ENCODE measurements at places on chromosomes 16 and 17.

DNA sequence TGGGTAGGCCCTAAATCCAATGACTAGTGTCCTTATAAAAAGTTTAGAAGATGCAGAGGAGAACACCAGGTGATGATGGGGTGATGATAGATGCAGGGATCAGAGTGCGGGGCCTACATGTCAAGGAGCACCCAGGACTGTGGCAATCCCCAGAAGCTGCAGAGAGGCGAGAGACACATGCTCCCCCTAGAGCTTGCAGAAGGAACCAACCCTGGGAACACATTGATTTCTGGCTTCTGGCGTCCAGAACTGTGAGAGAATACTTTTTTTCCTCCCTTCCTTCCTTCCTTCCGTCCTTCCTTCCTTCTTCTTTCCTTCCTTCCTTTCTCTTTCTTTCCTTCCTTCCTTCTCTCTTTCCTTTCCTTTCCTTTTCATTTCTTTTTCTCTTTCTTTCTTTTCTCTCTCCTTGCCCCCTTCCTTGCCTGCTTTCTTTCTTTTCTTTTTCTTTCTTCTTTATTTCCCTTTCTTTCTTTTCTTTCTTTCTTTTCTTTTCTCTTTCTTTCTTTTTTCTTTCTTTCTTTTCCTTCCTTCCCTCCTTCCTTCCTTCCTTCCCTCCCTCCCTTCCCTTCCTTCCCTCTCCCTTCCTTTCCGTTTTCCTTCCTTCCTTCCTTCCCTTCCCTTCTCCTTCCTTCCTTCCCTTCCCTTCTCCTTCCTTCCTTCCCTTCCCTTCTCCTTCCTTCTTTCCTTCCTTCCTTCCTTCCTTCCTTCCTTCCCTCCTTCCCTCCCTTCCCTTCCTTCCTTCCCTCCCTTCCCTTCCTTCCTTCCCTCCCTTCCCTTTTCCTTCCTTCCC is 134.3 kb downstream of the HAPSTR1 start:
- DNase-seq, result no peak

- DNase-seq, result no peak
Measured at GRCh38 chr17:79935197-79935885, 96.1 kb upstream of the CBX4 start.

DNA sequence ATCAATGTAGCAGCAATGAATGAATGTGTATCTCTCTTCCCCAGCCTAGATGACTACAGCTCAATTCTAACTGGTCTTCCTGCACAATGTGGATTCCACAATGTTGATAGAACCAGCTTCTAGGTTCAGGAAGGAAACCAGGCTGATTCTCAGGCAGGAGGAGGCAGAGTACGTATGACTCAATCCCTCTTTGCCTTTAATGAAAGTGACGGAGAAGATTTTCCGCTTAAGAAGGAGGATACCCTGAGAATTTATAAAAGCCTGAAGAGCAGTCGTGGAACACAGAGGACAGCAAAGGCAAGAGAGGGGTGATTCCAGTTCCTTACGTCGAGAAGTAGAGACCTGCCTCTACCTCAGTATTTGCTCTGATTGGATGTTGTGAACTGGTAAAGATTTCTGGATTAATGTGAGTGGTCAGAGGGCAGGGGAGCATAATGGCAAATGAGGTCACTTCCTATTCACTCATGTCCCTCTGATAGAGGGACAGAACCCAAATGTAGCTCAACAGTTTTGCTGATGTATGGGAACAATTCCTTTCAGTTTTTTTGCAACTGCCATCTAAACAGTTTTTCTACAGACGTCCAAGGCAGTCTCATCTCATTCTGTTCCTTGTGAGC is 15.0 kb upstream of the SLC16A11 start:
- DNase-seq, result no peak

- no peak for DNase-seq
Measured at GRCh38 chr16:80263848-80264694, 276.7 kb upstream of the DYNLRB2 start.

- no peak for DNase-seq
Measured at GRCh38 chr17:51185763-51186332, 19.6 kb downstream of the NME2 start.

DNA sequence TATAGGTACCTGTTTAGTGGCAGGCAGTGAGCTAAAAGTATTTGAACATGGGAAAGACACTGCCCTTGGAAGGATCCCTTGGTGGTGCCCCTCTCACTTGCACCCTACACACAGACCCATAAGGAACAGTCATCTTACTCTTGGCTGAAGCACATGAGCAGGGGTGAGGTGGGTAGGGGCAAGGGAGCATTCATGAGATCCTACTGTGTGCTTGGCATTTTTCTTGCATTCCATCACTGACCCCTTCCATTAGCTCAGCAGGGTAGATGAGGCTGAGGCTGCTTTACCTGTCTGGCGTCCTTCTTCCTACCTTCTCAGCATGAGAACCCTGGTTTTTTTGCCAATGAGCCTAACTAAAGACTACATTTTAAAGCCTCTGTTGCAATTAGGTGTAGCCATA is 48.3 kb downstream of the CCT6B start:
- DNase-seq, result no peak
